ENCODE measurements at places on chromosomes 2 and 18. TPM values are rescaled to one million over a fixed set of nuclear protein-coding genes. Genes with fewer than 3 reads are reported as not detected.

Gene USP37
- total RNA-seq, result 4.3 TPM

Gene TMEM247
- not detected for total RNA-seq

Gene B3GNT7
- total RNA-seq, result 2.6 TPM

Gene DPYSL5
- total RNA-seq, result 3.6 TPM

Gene POTEC
- total RNA-seq, result not detected

Gene PPP1R1C
- total RNA-seq, result 2.6 TPM

Gene SNRNP200
- total RNA-seq, result 113 TPM

Gene SERPINB12
- total RNA-seq, result not detected

Gene CYP27C1
- total RNA-seq, result 4.7 TPM

Gene PAPOLG
- total RNA-seq, result 8.6 TPM

Gene GCKR
- total RNA-seq, result 0.36 TPM

Gene IMMT
- 119 TPM for total RNA-seq

Gene BCL2L11
- 9.1 TPM for total RNA-seq

Gene POU3F3
- not detected for total RNA-seq

Gene RGPD4
- total RNA-seq, result not detected

Gene LMAN1
- total RNA-seq, result 29.2 TPM

Gene MARCO
- 0.08 TPM for total RNA-seq

Gene PRLH
- total RNA-seq, result not detected

Gene CXCR4
- 0.76 TPM for total RNA-seq

Gene KCNS3
- 1.1 TPM for total RNA-seq

Gene DPP4
- 0.56 TPM for total RNA-seq

Gene CYTIP
- not detected for total RNA-seq

Gene C2orf76
- total RNA-seq, result 12.9 TPM

Gene INHBB
- 20.0 TPM for total RNA-seq

Gene EPC2
- 10.5 TPM for total RNA-seq

Gene TUBA4B
- total RNA-seq, result 0.28 TPM

Gene IL1RL2
- 0.07 TPM for total RNA-seq

Gene STAT4
- total RNA-seq, result 3.2 TPM

Gene GAL3ST2
- 0.42 TPM for total RNA-seq

Gene STARD6
- total RNA-seq, result not detected

Gene NMS
- not detected for total RNA-seq

Gene TMEM182
- total RNA-seq, result 3.4 TPM

Gene FZD7
- total RNA-seq, result 6.4 TPM

Gene MYO3B
- not detected for total RNA-seq

Gene RAD51AP2
- total RNA-seq, result not detected

Gene PRSS56
- 0.21 TPM for total RNA-seq

Gene AKAIN1
- total RNA-seq, result not detected

Measured in A549 treated with Mapracorat at 1 μM for 4 hours (cell line).